ENCODE measurements at places on chromosomes 12 and 14.
A peak's percentile ranks its signal among the peaks of the same experiment; 100 is the strongest.

GRCh38 chr14:44745371-44745770 lies 216.4 kb downstream of the KLHL28 start:
- DNase-seq = no peak

- no peak for DNase-seq
Measured at GRCh38 chr14:88488897-88489296, 65.9 kb downstream of the PTPN21 start.

DNA sequence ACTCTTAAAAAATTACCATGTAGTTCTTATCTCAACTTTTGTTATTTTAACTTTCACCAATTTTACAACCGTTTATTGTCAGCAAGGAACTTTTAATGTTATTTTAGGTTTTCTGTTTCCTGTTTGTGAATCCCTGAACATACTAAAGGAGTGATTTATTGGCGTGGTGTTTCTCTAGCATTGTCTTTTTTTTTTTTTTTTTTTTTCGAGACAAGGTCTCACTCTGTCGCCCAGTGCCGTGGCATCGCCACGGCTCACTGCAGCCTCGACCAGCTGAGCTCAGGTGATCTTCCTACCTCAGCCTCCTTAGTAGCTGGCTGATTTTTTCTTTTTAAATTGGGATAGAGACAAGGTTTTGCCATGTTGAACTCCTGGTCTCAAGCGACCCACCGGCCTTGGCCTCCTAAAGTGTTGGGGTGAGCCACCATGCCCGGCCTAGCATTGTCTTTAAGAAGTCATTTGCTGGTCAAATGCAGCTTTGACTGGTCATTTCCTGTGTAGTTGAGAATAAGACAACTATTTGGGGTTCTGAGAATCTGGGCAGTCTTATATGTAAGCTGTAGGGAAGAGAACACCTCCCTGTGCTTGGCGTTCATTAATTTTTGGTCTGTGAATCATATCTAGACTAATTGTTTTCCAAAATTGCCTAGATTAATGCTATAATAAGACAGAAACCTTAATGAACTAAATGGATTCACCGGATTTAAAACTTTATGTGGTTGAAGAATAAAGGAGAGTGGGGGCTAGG lies 2.1 kb downstream of the WASHC4 start:
- DNase-seq = no peak

DNA sequence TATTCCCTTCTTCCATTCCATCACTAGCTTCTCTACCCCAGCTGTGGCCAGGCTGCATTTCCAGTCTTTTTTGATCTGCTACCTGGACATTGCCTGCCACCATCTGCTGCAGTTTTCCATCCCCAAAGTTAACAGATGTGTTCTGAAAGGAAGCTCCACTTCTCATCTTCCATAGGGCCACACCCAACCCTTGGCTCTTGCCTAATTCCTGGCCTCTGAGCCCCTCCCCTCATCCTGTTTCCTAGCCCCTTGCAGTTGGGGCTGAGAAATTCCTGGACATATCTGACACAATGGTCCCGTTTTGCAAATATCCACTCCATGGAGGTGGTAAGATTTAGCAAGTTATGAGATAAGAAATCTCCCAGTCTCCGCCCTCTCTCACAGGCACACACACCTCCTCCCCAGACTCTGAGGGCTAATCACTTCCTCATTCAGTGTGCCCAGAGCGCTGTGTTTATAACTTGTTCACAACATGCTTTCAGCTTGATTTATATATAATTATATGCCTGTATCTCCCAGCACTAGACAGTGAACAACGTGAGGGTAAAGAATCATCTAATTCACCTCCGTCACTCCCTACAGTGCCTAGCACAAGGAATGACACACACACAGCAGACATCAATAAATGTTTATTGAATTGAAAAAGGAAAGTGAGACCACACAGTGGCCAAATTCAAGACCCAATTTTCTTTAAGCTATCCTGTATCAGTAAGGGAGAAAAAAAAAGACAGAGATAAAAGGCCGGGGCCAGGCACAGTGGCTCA lies 13.4 kb downstream of the SMUG1 start:
- DNase-seq = no peak

GRCh38 chr14:92596331-92596907 lies 82.8 kb downstream of the RIN3 start:
- no peak for DNase-seq

- peak; percentile 67 for DNase-seq
Measured at GRCh38 chr12:63862187-63862968, 17.9 kb downstream of the SRGAP1 start.

DNA sequence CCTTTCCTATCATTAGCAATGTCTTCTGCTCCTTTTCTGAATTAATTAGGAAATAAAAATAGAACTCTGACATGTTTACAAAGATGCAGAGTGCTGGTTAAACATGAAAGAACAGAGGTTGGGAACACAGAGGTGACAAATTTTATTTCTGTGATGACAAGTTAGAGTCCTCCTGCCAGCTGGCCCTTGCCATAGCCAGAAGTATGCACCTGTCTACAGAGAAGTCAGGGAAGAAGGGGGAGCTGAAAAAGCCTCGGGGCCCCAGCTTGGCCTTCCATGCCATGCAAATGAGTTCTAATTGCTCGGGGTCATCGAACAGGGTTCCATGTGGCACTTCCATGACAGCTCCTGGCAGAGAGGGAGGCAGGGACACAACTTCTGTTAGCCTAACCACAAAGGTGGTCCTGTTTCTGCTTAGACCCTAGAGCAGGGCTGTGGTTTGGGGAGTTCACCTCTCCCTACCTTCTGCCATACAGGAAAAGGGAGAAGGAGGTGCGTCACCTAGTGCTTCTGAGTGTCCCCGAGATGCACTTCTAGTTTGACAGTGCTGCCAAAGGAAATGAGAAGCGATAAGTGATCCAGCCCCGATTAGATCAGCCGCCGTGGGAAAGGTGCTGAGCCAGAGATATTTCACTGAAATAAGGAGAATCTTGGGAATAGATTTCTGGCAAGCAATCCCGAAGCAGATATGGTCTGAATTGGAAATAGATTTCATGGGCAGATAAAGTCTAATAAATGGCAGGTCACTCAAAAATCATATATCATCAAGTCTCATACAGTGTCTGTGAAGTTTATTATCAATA lies 155.8 kb upstream of the FOXN3 start:
- no peak for DNase-seq

- no peak for DNase-seq
Measured at GRCh38 chr14:56539862-56540261, 39.7 kb upstream of the TMEM260 start.

- DNase-seq = peak; percentile 17
Measured at GRCh38 chr14:76050797-76051392, 65.3 kb downstream of the IFT43 start.

GRCh38 chr12:94429633-94430032 lies 30.0 kb downstream of the CEP83 start:
- no peak for DNase-seq

DNA sequence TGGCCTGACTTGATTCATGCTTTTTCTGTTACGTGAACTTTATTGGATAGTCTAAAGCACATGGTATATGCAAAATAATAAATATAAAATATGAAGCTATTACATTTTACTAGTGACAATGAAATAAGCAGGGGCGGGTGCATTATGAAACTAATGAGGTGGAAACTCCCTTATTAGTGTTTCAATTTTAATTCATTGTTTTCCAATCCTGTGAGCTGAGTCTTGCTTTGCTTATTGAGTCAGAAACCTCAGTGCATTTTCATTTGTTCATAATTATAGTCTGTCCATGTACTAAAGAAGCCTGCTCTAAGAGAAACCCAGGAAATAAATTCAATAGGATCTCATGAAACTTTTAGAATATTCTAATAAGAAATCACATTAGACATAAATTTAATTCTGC lies 78.5 kb downstream of the CNTN1 start:
- no peak for DNase-seq

DNA sequence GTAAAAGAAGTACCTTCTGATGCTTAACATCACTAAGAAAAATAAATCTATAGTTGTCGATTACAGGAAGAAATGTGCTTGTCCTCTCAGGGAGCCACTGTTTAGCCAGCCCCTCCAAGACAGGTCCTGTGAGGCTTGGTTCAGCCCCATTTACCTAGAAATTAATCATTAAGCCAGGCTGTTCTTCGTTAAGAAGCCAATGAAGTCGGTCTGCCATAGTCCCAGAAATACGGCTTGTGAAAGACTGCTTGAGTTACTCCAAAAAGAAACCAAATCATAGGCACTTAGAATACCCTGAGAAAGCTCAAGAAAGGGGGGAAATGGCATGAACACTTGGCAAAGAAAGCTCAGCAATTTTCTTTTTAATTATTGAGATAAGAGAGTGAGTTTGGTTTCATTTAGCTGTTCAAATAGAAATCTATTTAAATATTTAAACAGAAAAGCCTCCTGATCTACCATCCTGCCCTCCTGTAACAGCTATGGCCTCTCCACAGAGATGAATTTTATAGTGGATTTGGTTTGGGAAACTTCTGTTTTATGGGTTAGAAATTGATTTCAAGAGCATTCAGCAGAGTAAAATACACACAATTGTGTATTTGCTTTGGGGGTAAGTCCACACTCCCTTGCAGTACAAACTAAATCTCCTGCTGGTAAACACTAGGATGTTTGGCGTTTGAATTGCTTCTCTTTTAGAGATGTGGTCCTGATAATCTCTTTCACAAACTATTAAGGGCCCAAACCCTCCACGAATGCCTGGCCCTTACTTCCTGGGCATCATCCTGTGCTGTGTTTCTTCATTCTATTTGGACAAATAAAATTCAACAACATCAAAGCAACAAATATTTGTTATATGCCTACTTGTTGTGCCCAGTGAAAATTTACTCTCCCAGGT lies 234.4 kb downstream of the SEC23A start:
- DNase-seq = no peak

GRCh38 chr12:18283831-18284230 lies 22.5 kb downstream of the PIK3C2G start:
- no peak for DNase-seq

GRCh38 chr14:51454351-51454750 lies 197.4 kb upstream of the FRMD6 start:
- DNase-seq = no peak

DNA sequence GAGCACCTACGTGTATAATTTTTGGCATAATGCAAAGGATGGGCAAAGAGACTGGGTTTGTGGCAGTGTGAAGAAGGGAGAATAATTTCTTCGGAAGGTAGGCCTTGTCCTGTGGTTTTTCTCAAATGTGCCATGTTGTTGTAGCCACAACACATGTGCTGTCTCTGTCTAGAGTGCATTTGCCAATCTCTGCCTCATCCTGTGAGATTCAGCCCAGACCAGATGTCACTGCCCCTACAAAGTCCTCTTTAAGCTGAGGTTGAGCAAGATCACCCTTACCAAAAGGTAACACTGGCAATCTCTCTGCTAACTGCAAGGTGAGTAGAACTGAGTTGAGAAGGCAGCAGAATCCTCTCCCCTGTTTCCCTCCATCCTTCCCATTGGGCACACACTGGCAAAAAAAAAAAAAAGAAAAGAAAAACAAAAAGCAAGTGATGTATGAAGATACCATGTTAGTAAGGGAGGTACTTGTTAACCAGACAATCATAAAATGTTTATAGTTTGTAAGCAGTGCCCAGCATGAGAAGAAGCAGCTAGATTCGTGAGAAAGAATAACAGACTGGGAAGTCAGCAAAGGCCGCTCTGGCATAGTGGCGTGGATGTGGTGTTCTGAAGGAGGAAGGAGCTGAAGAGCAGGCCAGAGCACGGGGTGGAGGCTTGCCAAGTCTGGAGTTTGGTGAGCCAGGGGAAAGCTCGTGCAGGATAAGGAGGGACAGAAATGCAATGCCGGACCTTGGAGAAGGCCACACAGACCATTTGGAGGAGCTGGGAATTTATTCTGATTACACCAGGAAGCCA lies 18.9 kb downstream of the DYRK2 start:
- DNase-seq = no peak

GRCh38 chr12:2772370-2772769 lies 22.4 kb upstream of the FKBP4 start:
- DNase-seq = no peak

- no peak for DNase-seq
Measured at GRCh38 chr12:9130244-9130643, 14.5 kb upstream of the A2M start.

- no peak for DNase-seq
Measured at GRCh38 chr14:53962953-53963319, 6.3 kb upstream of the BMP4 start.

GRCh38 chr14:66273261-66273832 lies 212.8 kb upstream of the CCDC196 start:
- DNase-seq = no peak

- DNase-seq = no peak
Measured at GRCh38 chr14:22767323-22767589, 768 bp downstream of the OXA1L start.

DNA sequence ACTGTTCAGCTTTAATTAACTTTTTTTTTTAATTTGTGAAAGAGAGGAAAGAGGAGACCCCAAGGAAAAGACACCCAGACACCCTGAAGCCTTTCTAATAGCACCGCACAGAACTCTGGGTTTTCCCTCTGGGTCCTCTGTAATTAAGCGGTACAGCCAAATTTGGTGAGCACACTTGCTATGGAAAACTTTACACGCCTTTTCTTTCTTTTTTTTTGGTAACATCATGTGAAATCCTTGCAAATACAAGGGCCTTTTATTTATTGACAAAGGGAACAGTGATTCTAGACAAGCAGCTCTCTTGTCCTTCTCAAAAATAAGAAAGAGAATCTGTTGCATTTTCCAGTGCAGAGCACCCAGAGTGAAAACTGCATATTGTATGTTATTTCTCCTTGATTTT lies 44.4 kb upstream of the CPM start:
- DNase-seq = no peak

DNA sequence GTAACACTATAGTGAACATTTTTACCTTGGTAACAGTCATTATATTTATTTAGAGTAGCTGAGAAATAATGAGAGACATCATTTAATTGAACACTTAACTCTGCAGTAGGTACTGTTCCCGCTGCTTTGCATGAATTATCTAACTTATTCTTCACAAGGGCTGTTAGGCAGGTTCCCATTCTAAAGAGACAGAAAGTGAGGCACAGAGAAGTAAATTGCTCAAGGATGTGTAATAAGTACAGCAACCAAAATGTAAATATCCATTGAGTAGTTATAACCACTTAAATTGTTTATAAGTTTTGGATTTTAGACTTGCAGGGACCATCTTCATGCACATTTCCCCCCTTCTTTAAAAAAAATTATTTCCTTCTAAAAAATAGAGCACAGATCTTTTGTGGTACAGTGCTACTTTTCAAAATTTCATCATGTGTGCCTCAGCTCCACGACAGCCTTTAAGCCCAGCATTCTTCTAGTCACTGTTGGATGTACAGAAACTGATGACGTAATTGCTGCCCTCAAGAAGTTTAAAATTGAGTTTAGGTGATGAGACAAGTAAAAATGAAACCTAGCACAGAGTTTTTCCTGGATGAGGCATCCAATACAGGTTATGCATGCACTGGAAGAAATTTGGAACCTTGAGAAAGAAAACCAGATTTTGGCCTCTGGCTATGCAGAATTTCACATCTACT lies 6.0 kb upstream of the MANSC4 start:
- DNase-seq = peak; percentile 68

GRCh38 chr12:7039403-7039802 lies 21.1 kb upstream of the C1S start:
- DNase-seq = no peak

- DNase-seq = no peak
Measured at GRCh38 chr14:37591311-37591940, 3.6 kb downstream of the FOXA1 start.

GRCh38 chr12:118430516-118430915 lies 54.2 kb downstream of the SUDS3 start:
- DNase-seq = no peak

GRCh38 chr12:18747895-18748294 lies 10.0 kb downstream of the CAPZA3 start:
- DNase-seq = no peak

GRCh38 chr12:49219417-49220026 lies 30.6 kb upstream of the TUBA1A start:
- DNase-seq = no peak

- DNase-seq = no peak
Measured at GRCh38 chr14:75315144-75315543, 36.5 kb downstream of the FOS start.
